ENCODE measurements at places on chromosomes 3 and 15.

- peak; percentile 91 for DNase-seq
These were observed 22.8 kb downstream of the MYO1E start for GRCh38 chr15:59349680-59350420.

- no peak for DNase-seq
These were observed 106.0 kb upstream of the TRIM42 start for GRCh38 chr3:140571836-140572235.

- DNase-seq = no peak
These were observed 334.4 kb upstream of the THRB start for GRCh38 chr3:24829011-24829581.

GRCh38 chr15:77224352-77224751 lies 153.4 kb upstream of the TSPAN3 start:
- peak; percentile 39 for DNase-seq

DNA sequence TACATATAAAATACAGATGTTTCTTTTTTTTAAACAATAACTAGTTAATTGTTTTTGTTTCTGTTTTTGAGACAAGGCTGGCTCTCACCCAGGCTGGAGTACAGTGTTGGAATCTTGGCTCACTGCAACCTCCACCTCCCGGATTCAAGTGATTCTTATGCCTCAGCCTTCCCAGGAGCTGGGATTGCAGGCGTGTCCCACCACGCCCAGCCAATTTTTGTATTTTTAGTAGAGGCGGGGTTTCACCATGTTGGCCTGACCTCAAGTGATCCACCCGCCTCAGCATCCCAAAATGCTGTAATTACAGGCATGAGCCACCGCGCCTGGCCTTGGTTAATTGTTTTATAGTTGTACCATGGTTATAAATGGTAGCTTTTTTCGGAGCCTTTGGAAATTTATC lies 72.3 kb downstream of the PIAS1 start:
- DNase-seq = peak; percentile 49

DNA sequence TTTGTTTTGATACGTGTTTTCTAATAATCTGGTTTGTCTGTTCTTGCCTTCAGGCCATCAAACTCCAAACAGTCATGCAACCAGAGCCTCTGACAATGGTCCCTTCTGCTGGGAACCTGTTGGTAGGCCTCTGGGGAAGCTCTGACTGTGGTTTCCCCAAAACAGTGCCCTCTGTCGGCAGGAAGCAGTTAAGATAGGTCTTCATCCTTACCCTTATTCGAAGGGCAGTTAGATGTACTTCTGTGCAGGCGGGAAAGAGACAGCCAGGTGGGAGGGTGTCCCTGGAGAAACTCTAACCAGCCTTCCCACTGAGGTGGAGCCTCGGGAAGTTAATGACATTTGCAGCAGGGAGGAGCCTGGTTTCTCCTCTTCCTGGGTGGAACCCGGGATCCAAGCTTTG lies 81.6 kb upstream of the CHMP2B start:
- DNase-seq = peak; percentile 30

DNA sequence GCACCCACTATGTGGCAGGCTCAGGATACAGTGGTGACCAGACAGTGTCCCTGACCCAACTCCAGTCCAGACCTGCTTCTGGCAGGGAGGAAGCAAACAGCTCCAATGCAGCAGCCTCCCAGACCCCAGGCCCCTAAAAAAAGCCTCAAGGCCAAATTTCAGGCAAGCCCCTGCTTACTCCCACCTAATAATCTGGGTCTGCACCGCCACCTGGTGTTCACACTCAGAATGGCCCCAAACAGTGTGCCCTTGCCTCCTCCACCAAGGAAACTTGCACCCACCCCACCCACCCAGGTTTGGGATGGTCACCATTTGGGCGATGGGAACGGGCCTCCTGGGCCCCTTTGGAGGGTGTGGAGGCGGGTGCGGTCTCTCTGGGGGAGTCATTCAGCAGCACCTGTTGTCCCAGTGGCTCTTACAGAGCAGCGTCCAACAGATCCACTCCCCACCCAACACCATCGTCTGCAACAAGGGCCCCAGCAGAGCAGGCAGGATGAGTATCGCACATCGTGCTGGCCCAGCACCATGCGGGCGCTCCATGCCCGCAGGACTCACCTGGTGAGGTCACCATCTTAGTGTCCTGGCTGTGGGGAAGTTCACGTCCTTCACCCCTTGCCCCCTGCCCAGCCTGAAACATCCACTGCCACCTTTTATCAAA lies 17.3 kb downstream of the C3orf18 start:
- peak; percentile 34 for DNase-seq

DNA sequence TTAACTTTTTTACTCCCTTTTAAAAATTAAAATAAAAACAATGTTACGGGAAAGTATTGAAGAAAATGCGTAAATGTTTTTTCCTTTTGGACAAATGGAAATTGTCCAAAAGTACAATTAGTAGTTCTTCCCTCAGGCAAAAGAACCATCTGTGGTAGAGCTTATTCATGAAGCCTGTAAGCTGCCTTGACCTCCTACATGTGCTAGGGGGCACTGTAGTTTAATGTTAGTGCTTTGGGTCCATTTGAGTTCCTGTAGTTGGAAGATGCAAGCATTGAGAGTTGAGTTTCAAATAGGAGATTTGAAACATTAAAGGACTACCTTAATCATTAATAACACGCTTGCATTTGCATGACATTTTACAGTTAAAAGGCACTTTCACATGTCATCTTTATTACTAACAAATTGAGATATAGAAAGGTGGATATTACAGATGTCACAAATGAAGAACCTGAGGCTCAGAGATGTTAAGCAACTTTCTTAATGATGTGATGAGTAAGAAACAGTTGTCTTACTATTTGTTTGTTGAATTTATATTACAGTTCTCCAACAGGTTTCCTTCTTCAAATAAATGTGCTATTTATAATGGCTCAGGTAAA lies 1.8 kb upstream of the ZNF385D start:
- DNase-seq = peak; percentile 42

Measured in fibroblast of villous mesenchyme (primary cell).